ENCODE measurements at places on chromosomes 3 and 15. TPM values are rescaled to one million over a fixed set of nuclear protein-coding genes. Genes with fewer than 3 reads are reported as not detected.

Gene HYPK
- 14.8 TPM for total RNA-seq

GRCh38 chr3:70990185-70990584 lies 593.3 kb downstream of the FOXP1 start:
- no peak for DNase-seq

Gene TERC
- total RNA-seq, result 17.4 TPM

Gene SPINT1
- total RNA-seq, result 3.7 TPM

DNA sequence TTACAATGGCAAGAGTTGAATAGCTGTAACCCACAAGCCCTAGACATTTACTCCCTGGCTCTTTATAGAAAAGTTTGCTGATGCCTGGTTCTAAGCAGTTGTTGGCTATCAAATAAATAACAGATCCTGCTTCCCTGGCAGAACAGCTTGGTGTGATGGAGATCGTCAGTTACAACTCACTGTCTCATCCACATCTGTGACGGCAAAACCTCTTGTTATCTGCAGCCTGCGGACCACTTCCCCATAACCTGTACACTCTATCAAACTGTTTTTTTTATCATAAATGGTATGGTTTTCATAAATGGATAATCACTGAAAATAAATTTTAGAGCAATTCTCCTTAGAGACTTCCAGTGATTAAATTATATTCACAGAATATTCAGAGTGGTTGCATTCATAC lies 14.1 kb downstream of the ZDHHC3 start:
- DNase-seq, result no peak

Data from activated CD8-positive, alpha-beta memory T cell treated with anti-CD3 and anti-CD28 coated beads, Interleukin-2, amount 10 ng/mL, durations not matched to agents 7 days and 5 days (primary cell).